ENCODE measurements at places on chromosomes 6 and 20.

GRCh38 chr20:16385891-16386290, 187.4 kb downstream of the KIF16B start:
- no peak for DNase-seq

DNA sequence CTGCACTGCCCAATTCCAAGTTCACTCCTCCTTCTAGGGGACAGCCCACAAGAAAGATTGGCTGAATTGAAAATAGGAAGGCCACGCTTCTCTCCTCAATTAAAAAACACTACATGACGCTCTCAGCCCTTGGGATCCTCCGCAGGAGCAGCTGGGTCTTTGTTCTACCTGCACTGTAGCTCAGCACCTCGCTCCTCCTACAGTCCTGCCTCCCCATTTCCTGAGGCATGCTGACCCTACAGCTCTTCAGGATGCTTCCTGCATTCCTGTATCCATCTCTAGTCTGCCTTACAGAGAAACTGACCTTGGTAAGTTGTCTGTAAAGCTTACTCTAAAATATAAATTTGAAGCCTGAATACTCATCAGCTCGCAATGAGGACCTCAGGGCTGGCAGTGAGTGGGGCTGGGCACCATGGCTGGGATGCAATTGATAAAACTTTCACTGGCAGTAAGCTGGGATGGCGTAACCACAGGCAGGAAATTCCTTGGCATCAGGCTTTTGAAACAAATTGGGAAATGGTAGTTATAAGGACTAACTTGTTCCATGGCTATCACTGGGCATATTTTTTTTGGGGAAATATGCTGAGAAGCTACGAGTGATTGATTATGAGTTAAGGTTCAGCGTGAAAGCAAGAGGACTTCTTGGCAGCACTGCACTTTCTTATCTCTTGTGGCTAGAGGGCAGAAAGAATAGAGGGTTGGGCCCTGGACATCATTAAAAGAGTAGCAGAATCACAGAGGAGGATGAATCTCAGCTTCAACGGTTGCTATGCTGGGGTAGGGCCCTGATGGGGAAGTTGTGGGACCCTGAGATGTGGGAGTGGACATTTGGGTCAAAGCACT, 11.7 kb upstream of the SIRPB1 start:
- DNase-seq: no peak

- no peak for DNase-seq
These were observed 166.4 kb downstream of the ATXN1 start for GRCh38 chr6:16594849-16595248.

GRCh38 chr6:124822204-124822613, 140.0 kb upstream of the RNF217 start:
- no peak for DNase-seq

DNA sequence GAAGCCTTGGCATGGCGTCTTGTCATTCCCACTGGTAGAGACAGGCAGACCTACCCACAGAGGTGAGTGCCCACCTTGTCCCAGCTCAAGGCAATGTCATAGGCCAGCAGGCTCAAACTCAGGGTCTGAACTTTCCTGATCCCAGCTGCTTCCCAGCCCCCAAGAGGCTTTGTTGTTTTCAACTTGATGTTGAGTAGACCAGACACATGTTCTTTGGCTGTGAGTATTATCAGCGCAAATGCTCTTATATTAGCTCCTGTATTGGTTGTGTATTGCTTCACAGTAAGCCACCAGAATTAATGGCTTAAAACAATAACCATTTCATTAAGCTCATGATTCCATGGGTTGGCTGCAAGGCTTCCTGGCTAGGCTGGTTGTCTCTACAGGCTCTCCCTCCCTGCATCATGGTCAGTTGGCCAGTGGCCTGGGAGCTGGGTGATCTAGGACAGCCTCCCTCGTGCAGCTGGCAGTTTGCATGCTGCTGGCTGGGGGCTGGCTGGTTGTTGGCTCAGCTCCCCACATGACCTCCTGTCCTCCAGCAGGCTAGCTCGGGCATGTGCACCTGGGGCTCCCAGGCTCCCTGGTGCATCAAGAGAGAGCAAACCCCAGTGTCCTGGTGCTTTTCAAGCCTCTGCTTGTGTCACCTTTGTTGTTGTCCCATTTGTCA, 21.6 kb downstream of the TOX2 start:
- DNase-seq: no peak

DNA sequence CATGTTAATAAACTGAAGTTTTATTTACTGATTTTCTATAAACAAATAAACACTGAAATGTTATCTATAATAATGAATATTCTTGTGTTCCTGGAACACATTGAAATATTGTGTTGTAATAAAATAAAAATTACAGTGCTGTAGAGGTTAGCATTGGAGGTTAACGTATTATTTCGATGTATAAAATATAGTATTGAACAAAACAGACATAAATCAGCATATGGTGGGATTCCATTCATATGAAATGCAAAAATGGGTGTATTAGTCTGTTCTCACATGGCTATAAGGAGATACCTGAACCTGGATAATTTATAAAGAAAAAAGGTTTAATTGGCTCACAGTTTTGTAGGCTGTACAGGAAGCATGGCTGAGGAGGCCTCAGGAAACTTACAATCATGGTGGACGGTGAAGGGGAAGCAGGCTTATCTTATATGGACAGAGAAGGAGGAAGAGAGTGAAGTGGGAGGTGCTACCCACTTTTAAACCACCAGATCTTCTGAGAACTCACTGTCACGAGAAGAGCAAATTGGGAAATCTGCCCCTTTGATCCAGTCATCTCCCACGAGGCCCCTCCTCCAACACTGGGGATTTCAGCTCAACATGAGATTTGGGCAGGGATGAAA, 24.6 kb upstream of the BMP6 start:
- no peak for DNase-seq

DNA sequence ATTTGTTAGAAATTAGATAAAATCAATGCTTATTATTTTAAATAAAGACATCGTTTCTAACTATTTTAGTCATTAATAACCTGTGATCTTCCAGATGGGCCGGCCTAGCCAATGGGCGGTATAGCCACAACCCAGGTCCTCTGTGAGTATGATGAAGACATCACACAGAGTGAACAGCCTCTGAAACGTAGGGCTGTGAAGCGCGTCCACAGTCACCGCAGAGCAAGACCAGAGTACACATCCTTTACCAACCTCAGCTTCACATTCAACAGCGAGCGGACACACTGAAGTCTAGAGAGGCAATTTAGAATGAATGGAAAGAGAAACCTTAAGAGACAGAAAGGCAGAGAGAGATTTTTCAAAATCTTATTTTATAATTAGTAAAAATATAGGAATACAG, 125.0 kb upstream of the RPS6KA2 start:
- DNase-seq: no peak

DNA sequence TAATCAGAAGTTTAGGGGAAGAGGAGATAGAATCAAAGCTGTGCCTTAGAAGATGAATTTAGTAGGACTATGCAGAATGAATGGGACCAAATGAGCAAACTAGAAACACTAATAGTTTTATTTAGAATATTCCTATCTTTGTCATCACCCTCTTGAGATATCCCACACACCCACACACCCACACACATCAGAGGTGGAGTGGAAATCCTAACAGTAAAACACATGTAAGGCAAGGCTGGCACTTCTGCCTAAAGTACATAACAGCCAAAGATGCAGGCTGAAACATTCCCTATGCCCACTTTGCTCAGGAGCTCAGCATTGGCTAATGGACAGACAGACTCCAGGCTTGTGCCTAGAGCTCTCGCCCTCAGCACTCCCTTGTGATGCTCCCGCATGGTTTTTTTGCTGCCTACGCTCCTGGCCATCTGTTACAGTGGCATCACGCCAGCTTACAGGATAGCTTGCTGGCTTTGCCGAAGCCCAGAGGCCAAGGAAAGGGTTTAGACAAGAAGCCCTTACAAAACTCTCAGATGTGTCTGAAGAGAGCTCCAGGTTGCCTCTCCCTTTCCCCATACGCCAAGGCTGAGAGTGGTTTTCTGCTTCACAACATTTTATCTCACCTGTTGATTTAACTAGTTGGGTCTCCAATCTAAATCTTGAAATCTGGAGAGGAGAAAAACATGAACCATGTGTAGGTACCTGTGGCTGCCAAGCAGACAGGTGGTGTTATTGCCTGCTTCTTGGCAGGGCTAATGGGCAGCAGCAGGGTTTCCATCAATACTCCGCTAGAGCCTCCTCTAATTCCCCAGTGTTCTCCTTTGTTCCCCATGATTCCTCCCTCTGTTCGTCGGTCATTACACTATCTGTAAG, 282.6 kb upstream of the ID4 start:
- no peak for DNase-seq

DNA sequence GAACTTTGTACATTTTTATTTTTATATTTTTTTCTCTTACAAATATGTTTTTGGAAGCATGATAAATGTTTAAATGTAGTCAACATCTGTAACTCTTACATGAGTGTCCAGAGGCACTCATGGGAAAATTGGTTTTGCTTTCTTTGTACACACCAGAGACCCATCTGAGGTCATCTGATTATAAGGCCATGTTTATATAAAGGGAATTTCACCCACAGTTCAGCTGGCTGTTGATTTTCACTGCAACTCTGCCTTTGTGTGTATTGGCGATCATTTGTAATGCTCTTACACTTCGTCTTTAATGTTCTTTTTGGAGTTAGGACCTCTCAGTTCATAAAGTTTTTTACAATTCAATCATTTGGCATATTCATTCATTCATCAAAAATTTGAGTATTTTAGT, 28.1 kb downstream of the RIOK1 start:
- no peak for DNase-seq

DNA sequence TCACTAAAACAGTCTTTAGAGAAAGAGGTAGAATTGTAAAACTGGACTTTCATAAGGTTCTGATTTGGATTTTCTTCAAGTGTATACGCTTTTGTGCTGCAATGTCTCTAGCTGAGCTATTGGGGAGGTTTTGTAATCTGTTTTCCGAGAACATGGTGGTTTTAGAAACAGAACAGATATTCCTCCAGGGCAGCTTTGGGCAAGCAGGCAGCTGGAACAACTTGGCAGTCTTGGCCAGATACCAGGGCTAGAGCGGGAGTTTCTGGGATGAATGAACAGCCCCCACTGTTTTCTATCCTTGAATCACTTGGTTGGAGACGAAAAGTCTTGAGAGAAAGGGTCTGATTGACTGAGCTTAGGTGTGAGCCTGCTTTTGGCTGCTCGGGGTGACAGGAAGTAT, 17.1 kb upstream of the ARMC2 start:
- DNase-seq: no peak

All from effector CD4-positive, alpha-beta T cell (primary cell).